ENCODE measurements at places on chromosomes 3 and 15. TPM values are rescaled to one million over a fixed set of nuclear protein-coding genes. Genes with fewer than 3 reads are reported as not detected.

Gene FRMD5
- not detected for total RNA-seq

Gene OCA2
- total RNA-seq = 1.7 TPM

Gene ZNF620
- 0.26 TPM for total RNA-seq

Gene NPAP1
- total RNA-seq = not detected

Gene FOXB1
- total RNA-seq = not detected

Gene SCAANT1
- total RNA-seq = not detected

Gene TIMP4
- total RNA-seq = 0.23 TPM

Gene EFCC1
- total RNA-seq = 0.19 TPM

Gene SOX2
- 54.8 TPM for total RNA-seq

Data from esophagus squamous epithelium (tissue), 5 donors.